ENCODE measurements at places on chromosomes 2 and 18.

- DNase-seq: no peak
Measured at GRCh38 chr18:12278741-12279682, 24.9 kb downstream of the CIDEA start.

DNA sequence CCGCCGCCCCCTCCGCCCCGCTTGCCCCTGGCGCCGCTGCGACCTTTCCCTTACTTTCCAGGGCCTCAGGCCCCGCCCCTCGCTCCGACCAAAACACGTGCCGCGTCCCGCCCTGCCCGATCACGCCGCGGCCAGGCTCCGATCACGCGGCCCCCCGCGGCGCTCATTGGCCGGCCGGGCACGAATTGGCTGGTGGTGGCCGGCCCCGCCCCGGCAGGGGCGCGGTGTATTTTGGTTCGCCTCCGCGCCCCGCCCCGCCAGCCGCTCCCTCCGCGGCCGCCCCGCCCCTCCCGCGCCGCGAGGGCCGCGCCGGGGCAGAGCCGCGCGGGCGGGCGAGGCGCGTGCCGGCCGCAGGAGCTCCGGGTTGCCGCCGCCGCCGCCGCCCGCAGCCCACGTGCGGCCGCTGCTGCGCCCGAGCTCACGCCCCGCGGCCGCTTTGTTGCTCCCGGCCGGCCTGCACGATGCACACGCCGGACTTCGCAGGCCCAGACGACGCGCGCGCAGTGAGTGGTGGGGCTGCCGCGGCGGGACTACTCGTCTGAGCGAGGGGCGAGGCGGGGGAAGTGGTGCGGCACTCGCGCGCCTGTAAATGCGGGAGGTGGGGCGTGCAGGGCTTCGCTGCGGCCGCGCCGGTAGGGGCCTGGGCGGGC lies at the start of gene KLF11:
Gene KLF11 (plus strand): TSS at position 295 of the 650 bp plus-strand sequence. CDS start 167 bp downstream, at position 462.
- DNase-seq: peak; percentile 72

DNA sequence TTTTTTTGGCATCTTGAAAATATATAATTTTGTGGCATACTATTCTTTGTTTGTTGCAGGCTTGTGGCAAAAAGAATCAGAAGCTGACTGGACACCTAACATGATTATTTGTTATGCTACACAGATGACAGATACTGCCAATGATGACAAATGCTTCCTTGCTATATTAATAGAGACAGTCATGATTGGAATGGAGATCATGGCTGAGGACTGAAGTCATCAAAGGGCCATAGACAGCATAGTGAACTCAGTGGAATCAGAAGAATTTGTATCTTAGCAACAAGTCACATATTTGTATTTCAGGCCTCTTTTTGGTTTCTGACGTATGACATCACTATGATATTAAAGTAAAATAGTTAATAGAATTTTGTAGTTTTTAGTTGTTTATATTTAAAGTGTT lies 1003.8 kb upstream of the DDX18 start:
- DNase-seq: no peak

- DNase-seq: no peak
Measured at GRCh38 chr2:238731961-238732360, 115.9 kb upstream of the TWIST2 start.

DNA sequence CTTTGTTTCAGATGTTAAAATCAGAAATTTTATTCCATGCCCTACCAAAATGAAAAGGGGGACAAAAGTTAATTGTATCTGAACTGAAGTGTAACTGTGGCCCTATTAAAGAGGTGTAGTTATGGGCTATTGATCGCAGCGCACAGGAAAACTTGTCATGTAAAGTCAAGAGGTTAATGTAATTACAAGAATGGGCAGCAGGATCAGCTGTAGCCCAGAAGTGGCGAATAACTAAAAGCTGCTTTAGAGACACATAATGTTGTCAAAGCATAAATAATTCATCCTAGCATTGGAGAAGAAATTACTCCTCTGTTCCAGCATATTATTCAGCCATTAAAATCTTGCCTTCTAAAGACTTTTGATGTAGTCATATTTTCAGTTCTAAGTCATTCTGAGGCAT lies 211.8 kb downstream of the EPHA4 start:
- no peak for DNase-seq

GRCh38 chr2:174280596-174280995 lies 32.3 kb upstream of the OLA1 start:
- DNase-seq: no peak

DNA sequence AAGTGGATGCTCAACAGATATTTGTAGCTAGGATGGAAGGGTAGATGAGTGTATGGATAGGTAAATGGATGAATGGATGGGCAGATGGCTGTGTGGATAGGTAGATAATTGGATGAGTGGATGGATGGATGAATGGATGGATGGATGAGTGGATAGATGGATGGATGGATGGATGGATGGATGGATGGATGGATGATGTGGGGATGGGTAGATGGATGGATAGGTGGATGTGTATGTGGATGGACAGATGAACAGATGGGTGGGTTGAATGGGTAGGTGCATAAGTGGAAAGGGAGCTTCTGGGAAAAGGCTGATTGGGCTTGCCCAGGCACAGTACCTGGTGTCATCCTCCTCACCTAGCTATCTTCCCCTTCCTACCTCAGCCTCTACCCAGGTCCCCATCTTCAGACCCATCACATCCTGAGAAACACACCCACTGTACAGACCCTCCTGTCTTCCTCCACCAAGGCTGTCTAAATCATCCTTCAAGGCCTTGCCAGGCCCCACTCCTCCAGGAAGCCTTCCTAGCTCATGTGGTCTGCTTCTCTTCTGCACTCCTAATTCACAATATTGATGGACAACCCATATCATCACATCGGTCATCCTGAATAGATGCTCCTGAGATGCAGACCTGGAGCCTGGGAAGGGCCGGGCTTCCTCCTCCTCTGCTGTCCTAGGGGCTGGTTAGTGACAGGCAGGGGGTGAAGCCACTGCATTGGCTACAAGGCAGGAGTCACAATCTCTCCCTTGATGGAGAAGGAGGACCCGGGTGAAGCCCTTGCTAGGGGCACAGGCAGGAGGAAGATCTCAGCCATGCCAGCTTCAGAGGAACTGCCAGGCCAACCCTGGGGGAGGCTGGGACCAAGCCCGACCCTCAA lies 49.4 kb downstream of the SMAD7 start:
- no peak for DNase-seq

GRCh38 chr2:42138163-42139015 lies 30.8 kb upstream of the EML4 start:
- DNase-seq: no peak

GRCh38 chr18:31562726-31563125 lies 29.0 kb upstream of the TTR start:
- no peak for DNase-seq

- DNase-seq: no peak
Measured at GRCh38 chr2:73614997-73615396, 27.2 kb downstream of the NAT8 start.

DNA sequence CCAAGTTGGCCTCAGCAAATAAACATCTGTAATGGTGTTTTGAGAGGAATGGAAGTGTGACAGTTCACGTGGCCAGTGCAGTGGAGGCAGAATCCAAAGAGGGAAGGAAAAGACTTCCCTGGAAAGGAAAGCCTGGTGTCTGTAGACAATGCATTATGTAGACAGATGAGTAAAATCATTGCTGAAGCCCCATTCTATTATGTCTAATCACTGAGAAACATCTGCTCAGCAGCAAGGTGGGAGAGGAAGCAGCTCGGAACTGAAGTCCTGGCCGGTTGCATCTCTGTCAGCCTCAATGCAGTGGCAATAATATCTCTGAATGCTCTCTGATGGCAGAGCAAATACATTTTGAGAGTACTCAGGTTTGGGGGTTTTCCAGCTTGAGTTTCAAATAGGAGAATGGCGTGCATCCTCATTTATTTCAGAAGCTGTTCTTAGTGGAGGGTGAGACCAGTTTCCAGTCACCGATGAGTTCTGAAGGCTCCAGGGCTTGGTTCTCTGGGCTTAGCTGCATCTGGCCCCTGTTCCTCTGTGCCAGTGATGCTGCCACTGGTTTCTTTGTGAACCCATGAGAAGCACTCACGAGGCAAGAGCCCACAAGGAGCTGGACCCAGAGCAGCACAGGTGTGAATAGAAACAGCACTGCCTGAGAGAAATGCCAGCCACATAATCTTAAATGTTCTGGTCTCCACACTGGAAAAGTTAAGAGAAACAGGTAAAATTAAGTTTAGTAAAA lies 63.3 kb downstream of the RPIA start:
- DNase-seq: no peak

DNA sequence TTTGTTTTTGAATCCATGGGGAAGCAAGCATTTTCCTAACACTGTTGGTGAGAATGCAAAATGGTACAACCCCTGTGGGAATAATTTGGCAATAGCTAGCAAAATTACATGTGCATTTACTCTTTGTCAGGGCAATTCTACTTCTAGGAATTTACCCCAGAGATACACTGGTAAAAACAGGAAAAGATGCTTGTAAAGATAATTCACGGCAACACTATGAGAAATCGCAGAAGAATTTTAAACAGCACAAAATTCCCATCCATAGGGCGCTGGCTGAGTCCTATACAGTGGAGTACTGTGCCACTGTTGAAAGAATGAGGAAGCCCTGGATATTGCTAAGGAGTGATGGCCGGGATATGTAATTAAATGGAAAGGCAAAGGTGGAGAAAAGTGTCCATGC lies 75.8 kb downstream of the DGKD start:
- DNase-seq: no peak

DNA sequence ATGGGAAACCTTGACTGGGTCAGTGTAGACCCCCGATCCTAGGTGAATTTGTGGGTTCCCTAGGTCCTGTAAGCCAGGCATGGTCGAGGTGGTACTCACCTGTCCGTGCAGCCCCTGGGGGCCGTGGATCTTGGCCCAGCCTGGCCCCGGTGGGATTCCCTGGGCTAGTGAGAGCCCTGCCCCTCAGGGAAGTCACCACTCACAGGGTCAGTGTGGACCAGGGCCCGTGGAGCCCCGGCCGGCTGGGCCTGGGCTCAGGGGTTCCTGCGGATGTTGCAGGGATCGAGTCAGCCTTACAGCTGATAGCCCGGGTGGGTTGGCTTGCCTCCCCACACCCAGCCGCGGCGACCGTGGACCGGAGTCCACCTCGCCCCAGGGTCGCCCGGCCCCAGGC lies 528 bp downstream of the ATG9A start:
- DNase-seq: no peak

GRCh38 chr2:20797096-20797495 lies 25.8 kb downstream of the LDAH start:
- DNase-seq: no peak

GRCh38 chr2:25073025-25073424 lies 31.1 kb downstream of the EFR3B start:
- DNase-seq: no peak

DNA sequence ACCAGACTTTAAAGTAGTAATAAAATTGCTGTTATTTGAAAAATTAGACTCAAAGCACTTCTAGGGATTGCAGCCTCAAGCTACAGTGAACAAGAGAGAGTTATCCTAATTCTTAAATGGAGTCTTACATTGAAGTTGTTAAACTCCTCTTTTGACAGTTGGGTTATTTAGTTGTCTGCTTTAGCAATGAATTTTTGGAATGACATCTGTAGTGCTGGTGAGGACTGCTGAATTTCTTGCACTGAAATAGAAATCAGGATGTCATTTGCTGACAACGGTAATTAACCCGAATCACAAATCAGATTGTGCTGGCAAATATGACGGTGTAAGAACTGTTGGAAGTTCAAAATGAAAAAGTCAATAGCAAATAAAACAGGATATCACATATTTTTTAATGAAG lies 78.0 kb upstream of the LYPD6B start:
- DNase-seq: no peak

- DNase-seq: no peak
Measured at GRCh38 chr2:45651415-45652089, at the start of gene PRKCE. TSS of gene PRKCE (plus strand) at chr2:45651675.

DNA sequence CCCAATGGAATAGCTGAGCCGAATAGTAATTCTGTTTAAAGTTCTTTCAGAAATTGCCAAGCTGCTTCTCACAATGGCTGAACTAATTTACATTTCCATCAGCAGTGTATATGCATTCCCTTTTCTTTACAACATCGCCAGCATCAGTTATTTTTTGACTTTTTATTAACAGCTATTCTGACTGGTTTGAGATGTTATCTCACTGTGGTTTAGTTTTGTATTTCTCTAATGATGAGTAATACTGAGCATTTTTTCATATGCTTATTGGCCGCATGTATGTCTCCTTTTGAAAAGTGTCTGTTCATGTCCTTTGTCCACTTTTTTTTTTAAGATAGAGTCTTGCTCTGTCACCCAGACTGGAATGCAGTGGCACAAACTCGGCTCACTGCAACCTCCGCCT lies 100.7 kb downstream of the C2orf74 start:
- no peak for DNase-seq

DNA sequence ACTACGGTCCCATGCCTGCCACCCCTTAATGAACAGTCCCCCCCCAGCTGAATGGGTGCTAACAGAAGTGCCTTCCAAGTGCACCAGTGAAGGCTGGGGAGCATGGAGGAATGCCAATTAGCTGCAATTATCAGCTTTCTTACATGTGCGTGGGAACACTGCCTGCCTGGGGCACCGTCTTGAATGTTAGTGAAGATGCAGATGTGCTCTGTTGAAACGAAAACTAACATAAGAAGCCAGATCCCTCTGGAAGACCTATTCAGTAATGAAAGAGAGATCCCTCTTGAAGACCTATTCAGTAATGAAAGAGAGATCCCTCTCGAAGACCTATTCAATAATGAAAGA lies 154.5 kb downstream of the CLIP4 start:
- DNase-seq: no peak

- no peak for DNase-seq
Measured at GRCh38 chr18:46072376-46072867, 362 bp upstream of the PSTPIP2 start.
